ENCODE measurements at places on chromosomes 4 and X.

- DNase-seq: no peak
Measured at GRCh38 chr4:6815029-6815836, 32.7 kb downstream of the KIAA0232 start.

GRCh38 chrX:115058276-115058675, 40.9 kb upstream of the IL13RA2 start:
- no peak for DNase-seq

DNA sequence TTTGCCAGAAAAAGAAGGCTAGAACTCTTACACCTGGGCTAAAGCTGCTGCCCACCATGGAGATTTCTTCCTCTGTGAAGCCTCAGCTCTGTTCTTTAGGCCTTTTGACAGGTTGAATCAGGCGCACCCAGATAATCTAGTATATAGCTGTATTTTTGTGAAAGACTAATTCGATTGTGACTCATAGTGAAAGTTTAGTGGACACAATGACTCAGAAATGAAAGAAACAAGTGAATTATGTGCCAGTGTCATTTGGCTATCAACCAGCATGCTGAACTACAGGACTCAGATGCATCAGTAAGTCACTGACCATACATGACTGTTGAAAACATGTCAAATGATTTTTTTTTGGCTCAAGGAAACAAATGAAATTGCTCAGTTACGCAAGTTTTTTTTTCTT, 425.4 kb downstream of the SLITRK2 start:
- no peak for DNase-seq

DNA sequence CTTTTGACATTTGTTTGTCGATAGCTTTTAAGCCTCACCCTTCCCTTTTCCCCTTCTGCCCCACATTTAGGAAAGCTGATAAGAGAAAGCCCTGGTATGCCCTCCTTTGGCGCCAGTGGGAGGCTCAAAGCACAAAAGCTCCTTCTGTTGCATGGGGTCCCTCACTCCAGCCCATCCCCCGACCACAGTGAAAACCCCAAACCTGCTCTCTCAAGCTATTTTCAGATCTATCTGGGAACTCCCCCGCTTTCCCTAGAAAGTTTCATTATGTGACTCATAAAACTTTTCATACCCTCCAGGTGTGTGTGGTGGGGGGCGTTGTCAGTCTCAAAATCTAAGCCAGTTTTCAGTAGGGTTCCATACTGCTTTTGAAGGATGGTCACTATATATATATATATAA, 259.0 kb upstream of the PCDH7 start:
- DNase-seq: no peak

GRCh38 chr4:27087306-27088045, 226.8 kb downstream of the STIM2 start:
- DNase-seq: no peak

GRCh38 chrX:153547195-153547594, 29.8 kb downstream of the ATP2B3 start:
- DNase-seq: no peak

- no peak for DNase-seq
Measured at GRCh38 chr4:184613405-184613804, 35.8 kb downstream of the CASP3 start.

- DNase-seq: no peak
Measured at GRCh38 chrX:129934952-129935351, 29.0 kb downstream of the UTP14A start.

GRCh38 chrX:43002526-43003203, 224.7 kb upstream of the PPP1R2C start:
- DNase-seq: no peak

GRCh38 chrX:147322496-147322895, 508.0 kb upstream of the CXorf51A start:
- DNase-seq: no peak

DNA sequence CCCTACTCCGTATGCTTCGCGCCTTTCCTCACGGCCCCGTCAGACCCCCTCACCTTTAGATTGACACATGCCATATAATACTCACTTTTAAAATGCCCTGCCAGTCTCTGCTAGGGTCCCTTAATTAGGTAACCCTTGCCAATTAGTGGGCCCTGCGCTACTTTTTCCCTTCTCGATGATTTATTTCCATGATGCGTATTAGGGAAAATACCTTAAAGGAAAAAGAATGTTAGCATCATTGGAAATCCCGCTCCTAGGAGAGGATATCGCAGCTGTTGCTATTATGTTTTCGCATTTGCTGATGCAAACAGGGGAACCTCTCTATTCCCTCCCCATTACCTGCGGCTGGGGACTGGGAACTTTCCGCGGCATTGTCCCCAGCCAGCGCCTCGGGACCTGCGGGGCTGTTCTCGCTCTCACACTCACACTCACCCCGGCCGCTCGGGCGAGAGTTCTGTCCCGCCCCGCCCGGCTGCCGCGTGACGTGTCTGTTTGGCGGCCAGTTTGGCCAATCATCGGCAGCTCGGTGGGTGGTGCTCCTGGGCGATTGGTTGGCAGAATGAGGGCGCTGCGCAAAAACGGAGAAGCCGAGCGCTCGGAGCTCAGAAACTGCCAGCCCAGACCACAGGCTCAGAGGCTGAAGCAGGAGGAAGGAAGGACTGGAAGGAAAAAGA, at the start of gene PCDH10:
PCDH10 (plus strand) TSS at position 605 of the 674 bp plus-strand sequence. CDS start 847 bp downstream, outside the sequence.
- no peak for DNase-seq

- DNase-seq: no peak
Measured at GRCh38 chr4:168688584-168688983, 191.7 kb downstream of the PALLD start.

- DNase-seq: no peak
Measured at GRCh38 chrX:154802947-154803346, 2.3 kb downstream of the MPP1 start.

- no peak for DNase-seq
Measured at GRCh38 chrX:39508300-39508692, 589.5 kb downstream of the BCOR start.

- no peak for DNase-seq
Measured at GRCh38 chr4:7941111-7941964, 1.7 kb upstream of the AFAP1 start.

Measured in cortex of kidney (tissue), 1 donor.